ENCODE measurements at places on chromosomes 11 and 22.
A peak's percentile ranks its signal among the peaks of the same experiment; 100 is the strongest.

DNA sequence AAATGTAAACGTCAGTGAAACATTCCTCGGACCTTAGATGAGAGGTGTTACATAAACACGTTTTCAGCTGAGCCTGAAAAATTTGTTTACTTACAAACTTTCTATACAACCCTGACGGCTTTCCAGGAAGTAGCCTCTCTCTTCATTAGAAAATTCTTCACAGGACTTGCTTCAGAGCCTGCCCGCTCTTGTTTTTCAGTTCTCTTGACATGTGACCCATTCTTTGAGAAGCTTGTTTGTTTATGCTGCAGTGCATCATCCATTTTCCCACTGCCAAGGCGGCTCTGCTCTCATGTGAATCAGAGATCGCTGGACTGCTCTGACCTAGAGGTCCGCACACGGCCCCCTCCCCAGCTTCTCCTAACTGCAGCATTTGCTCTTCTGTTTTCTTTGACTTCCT lies 47.9 kb upstream of the ARHGAP42 start:
- peak; percentile 17 for DNase-seq

GRCh38 chr11:2708757-2709281 lies 9.0 kb upstream of the KCNQ1OT1 start:
- DNase-seq, result no peak

GRCh38 chr11:61895046-61895717 lies 3.8 kb upstream of the FADS3 start:
- no peak for DNase-seq

- no peak for DNase-seq
Measured at GRCh38 chr11:61699737-61700160, 19.6 kb downstream of the DAGLA start.

- DNase-seq, result no peak
Measured at GRCh38 chr22:42889304-42889703, 32.2 kb upstream of the ARFGAP3 start.

Measured in HEK293T (cell line).